ENCODE measurements at places on chromosomes 6 and 20.

DNA sequence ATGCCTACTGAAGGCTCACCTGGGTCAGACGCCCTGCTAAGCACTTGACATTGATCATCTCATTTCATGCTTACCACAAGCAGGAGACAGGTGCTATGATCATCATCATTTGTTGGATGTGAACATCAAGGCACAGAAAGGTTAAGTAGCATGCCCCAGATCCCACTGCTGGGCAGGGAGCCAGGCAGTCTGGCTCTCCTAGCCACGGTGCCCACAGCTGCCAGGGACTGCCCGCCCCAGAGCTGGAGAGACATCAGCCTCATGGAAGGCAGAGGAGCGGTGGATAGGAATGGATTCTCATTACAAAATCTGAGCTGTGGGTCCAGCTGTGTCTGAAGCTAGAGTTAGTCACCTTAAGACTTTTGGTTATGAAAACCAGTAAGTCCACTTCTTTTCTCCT lies 3.6 kb downstream of the SULF2 start:
- DNase-seq = no peak

GRCh38 chr6:165008971-165009370 lies 300.4 kb downstream of the C6orf118 start:
- DNase-seq = no peak

DNA sequence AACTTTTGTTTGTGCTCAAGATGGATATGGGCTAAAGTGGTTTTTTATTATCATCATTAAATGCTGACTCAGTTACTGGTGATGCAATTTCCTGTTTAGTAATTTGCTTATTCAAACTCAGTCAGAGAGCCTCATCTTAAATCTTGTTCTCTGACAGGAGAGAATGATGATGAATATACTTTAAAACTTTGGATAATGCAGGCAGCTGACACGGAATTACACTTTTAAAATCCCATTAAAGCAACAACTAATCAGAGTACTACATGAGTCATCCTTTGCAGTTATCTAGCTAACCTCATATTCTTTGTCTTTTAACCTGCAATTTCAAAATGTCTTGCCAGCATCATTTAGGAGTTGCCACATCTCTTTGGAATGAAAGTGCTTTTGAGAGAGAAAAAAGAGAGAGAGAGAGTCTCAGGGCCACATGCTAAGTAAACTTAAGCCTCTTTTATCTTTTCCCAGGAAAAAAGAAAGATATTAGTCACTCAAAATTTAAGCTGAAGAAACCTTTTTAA lies 9.2 kb upstream of the C6orf141 start:
- no peak for DNase-seq

GRCh38 chr6:142026471-142026870 lies 106.3 kb upstream of the GJE1 start:
- no peak for DNase-seq

DNA sequence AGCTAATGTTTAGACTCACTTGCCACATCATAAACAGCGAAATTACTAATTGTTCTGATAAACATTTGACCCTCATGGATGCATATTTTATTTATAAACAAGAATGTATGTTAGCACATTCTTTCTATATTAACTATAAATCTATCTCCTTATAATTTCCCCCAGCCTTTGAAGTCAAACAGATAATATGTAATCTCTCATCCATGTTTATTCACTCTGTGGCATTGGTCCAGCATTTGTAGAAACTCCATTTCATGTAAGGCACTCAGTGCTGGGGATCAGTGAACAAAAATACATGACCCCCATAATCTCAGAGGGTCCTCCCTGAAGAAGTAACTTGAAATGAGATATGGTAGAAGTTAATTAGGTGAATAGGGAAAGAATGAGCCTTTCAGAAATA lies 856.9 kb downstream of the EYS start:
- DNase-seq = no peak

- no peak for DNase-seq
Observed at GRCh38 chr6:49001856-49002541, 461.1 kb downstream of the MMUT start.

- no peak for DNase-seq
Observed at GRCh38 chr6:129606664-129607063, 103.3 kb downstream of the ARHGAP18 start.

DNA sequence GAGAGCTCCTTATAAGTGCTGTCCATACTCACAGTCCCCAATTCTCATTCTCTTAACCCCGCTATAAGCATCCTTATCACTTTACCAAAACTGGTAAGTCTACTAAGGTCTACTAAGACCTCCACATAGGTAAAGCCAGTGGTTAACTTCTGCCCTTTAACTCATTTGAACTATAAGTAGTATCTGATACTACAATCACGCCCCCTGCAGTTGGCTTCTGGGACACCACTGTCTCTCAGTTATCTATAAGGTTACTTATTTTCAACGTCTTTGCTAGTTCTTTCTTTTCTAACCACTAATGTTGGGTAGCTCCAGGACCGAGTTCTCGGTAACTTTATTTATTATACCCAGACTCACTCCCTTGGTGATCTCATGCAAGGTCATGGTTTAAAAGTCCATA lies 142.6 kb downstream of the ARHGAP18 start:
- DNase-seq = no peak

- DNase-seq = no peak
Observed at GRCh38 chr20:49790077-49790798, 22.4 kb upstream of the SLC9A8 start.
